Smooth muscle cell of trachea (primary cell): ENCODE measurements at places on chromosomes 4 and X. TPM values are rescaled to one million over a fixed set of nuclear protein-coding genes. Genes with fewer than 3 reads are reported as not detected.

Gene PASD1
- not detected in 2 replicates for total RNA-seq

Gene CT45A10
- total RNA-seq: not detected in 2 replicates

Gene CENPE
- 1.7 and 31.0 TPM in 2 replicates for total RNA-seq

Gene FDCSP
- not detected in 2 replicates for total RNA-seq

Gene CFAP47
- not detected in 2 replicates for total RNA-seq

Gene CENPVL3
- total RNA-seq: not detected in 2 replicates

Gene BMX
- total RNA-seq: 0.73 TPM in 1 of 2 replicates, not detected in the other

Gene FRAS1
- total RNA-seq: under 0.01 and 0.15 TPM in 2 replicates

Gene SSX2B
- not detected in 2 replicates for total RNA-seq
